Epithelial cell of proximal tubule (primary cell): ENCODE measurements at places on chromosomes 11 and 22. TPM values are rescaled to one million over a fixed set of nuclear protein-coding genes. Genes with fewer than 3 reads are reported as not detected.

The GRM5 gene
- total RNA-seq: 0.12 and 0.14 TPM in 2 replicates

The OR4D6 gene
- total RNA-seq: not detected in 2 replicates

The OR4D5 gene
- total RNA-seq: not detected in 2 replicates

The C11orf87 gene
- not detected in 2 replicates for total RNA-seq

DNA sequence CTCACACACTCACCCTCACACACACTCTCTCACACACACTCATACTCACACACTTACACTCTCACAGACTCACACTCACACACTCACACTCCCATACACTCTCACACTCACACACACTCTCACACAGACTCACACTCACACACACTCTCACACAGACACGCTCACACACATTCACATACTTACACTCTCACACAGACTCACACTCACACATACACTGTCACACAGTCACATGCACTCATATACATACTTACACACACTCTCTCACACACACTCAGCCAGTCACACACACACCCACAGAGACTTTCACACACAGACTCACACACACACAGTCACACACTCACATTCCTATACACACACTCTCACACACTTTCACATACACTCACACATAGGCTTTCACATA, 1478.8 kb downstream of the BRD1 start:
- DNase-seq: no peak

- DNase-seq: no peak
These were observed 1487.5 kb downstream of the BRD1 start for GRCh38 chr22:48340191-48340590.

GRCh38 chr11:11261629-11262028, 91.4 kb downstream of the CSNK2A3 start:
- DNase-seq: no peak

GRCh38 chr11:79050786-79051185, 390.0 kb downstream of the TENM4 start:
- DNase-seq: no peak

- DNase-seq: no peak
These were observed 648.4 kb downstream of the ETS1 start for GRCh38 chr11:127939000-127939399.

DNA sequence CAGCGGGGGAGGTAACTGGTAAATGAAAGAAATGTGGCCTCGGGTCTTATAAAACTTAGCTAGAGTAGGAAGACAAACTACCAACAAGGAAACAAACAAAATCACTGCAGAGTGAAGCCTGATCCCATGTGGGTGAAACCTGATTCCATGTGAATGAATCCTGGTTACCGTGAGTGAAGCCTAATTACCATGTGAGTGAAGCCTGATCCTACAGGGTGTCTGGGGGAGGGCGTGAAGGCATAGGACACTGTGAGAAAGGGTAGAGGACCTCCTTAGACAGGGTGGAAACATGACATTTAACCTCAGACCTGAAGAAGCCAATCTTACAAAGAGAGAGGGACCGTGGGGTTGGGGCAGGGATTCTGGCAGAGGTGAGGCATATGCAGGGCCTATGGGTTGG, 106.2 kb upstream of the USP47 start:
- no peak for DNase-seq

GRCh38 chr11:2511421-2512369, 66.9 kb downstream of the KCNQ1 start:
- DNase-seq: no peak

GRCh38 chr22:46589871-46590271, 30.3 kb upstream of the GRAMD4 start:
- DNase-seq: no peak

GRCh38 chr11:14249121-14249963, 109.6 kb downstream of the RRAS2 start:
- no peak for DNase-seq

GRCh38 chr11:99519095-99519494, 498.3 kb downstream of the CNTN5 start:
- DNase-seq: no peak
